ENCODE measurements at places on chromosomes 2 and 18.

DNA sequence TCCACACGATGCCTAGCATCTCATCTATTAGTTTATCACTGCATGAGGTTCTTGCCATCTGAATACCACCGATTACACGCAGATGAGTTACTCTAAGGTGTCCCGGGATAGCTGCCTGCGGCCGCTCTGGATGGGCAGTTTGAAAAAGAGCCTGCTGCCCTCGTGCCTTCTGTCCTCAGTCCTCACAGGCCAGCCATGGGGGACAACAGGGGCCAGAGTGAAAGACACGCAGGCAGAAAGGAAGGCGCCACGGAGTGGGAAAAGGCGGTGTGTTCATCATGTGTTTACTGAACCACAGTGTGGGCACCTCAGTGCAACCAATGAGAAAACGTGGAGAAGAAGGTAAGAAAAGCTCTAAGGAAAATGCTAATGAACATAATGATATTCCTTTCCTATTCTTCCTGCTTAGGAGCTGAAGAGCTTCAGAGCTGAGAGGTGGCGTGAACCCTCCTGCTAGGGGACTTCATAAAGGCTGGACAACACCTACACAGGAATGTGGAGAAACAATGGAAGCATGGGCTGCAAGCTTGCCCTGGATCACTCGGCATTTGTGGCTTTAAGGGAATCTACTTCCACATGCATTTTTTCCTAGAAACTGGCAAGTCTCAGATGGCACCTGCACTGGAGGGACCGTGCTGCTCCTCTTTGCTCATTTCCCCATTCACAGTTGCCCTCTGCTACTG is 50.9 kb downstream of the CABYR start:
- no peak for DNase-seq

- DNase-seq: no peak
Measured at GRCh38 chr2:675051-675450, 2.2 kb downstream of the TMEM18 start.

- no peak for DNase-seq
Measured at GRCh38 chr2:1910021-1910420, 165.7 kb upstream of the PXDN start.

- no peak for DNase-seq
Measured at GRCh38 chr18:59055345-59056032, 84.2 kb upstream of the SEC11C start.

DNA sequence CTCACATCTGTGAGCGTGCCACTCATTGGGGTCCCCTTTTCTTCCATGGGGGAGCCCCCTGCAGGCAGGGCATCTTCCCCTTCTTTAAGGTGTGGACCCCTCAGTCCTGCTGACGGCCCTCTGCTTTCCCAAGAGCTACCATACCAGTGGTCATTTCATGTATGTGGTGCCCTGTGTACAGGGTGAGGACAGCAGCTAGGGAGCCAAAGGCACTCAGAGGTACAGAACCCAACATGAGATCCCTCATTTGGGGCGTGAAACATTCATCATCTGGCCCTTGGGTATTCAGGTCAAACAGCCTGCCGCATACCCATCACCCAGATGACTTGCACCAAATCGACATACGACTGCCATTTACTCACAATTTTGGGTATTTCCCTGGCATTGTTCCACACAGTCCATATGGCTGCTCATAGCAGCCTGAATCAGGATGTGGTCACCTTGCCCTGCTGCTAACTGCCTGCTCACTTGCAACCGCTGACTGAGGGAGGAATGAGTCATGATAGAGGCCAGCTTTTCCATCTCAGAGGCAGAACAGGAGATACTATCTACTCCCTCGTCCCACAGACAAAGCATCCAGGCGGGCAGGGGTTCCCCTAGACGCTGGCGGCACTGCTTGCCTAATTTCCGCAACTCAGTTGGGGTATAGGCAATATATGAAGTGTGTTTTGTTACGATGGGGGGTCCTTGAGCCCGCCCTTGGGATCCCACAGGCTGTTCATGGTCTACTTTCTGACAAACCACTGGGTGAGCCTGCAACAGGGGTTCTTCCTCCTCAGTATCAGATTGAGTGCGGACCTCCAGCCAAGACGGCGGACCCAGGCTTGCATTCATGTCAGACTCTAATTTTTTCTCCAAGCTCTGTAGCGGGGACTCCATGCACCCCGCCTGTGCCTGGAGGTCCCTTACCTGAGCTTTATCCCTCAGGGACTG is 228.6 kb downstream of the SATB2 start:
- no peak for DNase-seq

GRCh38 chr2:222302178-222303018 is 3.6 kb upstream of the PAX3 start:
- no peak for DNase-seq

DNA sequence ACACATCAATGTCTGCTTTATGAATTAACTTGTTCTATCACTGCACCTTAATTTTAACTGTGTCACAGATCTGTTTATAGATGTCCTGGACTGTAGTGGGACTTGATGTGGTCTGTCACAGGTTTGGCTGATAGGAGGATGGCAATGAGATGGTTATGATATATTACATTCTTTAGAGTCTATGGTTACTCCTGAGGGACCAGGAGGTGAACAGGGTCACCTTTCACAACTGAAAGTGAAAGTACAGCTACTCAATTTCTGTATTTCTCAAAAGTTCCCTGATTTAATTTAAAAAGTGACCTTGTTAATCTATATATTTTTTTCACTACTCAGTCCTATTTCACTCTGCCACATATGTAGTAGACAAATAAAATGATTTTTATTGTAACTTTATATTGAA is 1284.1 kb upstream of the GYPC start:
- DNase-seq: no peak

GRCh38 chr2:168234407-168235085 is 12.8 kb downstream of the STK39 start:
- no peak for DNase-seq

DNA sequence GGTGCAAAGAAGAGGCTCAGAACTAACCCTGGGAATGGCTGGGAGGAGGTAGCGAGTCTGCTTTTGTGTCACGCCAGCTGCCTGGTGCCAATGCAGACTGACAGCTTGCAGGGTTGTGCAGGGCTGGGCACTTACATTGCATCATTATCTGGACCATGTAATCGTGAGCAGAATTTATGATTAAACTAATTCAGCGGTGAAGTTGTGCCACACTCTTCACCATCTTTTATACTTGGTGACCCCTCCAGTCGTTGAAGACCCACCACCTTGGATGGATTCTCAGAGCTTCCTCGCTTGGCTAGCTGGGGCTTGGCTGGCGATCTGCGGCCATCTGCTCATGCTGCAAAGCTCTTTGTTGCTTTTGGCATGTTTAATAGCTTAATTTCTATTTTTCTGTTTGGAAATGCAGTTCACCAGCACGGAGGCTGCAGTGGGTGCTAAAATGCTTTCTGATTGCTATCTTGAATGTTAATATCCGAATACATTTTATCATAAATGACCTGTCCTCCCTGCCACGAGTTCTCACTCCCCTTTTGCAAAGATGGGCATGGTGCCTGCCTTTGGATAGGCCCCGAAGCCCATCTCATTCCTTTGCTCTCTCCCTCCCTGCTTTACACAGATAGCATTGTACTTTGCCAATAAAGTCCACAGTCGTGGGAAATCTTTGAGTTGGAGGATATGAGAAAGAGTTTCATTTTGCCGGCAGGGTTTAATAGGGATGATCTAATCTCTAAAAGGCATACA is 188.2 kb downstream of the PRKCE start:
- DNase-seq: no peak

- no peak for DNase-seq
Measured at GRCh38 chr2:69250981-69251380, 136.0 kb downstream of the GFPT1 start.

DNA sequence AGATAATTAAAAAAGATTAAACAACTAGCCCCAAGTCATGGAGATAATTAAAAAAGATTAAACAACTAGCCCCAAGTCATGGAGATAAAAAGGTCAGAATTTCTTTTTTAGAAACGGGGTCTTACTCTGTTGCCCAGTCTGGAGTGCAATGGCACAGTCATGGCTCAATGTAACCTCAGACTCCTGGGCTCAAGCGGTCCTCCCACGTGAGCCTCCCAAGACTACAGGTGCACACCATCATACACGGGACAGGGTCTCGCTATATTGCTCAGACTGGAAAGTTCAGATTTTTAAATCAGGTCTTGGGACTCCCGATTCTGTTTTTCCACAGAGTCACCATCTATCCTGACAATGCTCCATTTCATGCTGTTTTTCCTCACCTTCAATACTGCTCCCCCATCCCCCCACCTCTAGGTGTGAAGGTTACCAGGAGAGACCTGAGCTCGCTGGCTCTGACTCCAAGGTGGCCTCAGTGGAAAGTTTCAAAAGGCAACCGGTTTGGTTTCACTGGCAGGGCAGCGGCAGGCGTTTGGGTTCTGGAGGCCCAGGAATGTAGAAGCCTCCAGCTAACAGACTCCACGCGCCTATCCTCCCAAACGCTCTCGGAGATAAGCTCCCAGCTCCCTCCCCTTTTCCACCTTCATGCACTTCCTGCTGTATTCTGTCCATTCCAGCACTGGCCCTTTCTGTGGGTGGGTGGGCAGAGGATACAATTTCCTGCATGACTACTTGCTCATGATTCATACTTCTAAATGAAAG is 2.9 kb upstream of the SEMA4C start:
- no peak for DNase-seq

DNA sequence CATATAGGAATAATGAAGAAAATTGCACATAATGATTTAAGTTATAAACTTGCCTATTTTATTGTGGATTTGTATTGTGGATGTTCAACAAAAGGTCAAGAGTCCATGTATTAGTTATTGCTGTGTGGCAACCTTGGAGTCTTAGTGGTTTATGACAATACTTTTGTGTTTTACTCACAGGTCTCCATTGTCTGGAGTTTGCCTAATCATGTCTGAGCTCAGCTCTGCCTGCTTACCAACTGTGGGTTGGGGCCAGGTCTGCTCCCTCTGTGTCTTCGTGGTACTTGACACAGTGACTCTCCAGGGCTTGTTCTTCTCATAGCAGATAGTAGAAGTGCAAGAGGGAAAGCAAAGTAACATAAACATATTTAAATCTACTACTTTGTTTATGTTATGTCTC is 382.5 kb downstream of the CBLN2 start:
- DNase-seq: no peak

DNA sequence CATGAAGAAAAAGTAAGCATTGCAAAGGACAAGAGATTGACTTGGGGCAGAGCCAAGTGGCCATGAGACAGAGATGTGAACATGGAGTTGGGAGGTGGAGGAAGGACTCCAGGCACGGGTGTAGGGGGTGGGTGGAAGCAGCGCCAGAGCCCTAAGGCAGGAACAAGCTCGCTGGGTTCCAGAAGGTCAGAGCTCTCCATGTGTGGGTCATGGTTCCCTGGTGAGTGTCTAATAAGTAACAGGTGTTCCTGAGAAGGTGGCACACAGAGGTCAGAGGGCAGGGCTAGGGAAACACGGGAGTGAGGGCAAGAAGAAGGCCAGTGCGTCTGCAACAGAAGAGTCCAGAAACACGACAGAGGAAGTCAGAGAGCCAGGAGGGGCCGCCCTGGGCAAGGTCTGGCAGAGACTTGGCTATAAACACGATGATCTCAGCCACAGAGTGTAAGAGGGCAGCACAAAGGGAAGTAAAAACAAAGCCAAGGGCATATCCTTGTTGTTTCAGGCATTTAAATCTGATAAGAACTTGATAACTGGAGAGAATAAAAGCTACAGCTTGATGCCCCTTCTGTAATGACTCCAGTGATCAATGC is 260.8 kb downstream of the TGIF1 start:
- peak; percentile 26 for DNase-seq

DNA sequence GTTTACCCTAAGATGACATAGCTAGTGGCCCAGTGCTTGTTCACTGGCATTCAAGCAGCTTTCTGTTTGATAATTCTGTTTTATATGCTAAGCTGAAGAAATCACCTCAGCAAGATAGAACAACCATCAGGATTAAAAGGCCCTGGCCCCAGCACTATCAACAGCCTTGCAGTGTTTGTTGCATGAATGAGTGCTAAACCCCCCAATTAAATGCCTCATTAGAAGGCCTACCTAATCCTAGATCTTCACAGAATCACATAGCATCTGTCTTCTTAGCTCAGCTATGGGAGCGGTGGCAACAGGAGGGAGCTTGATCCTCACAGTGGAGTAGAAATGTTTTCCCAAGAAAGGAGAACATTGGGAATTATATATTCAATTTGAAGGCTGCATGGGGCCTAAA is 194.1 kb upstream of the HNMT start:
- DNase-seq: no peak

- DNase-seq: no peak
Measured at GRCh38 chr2:207054521-207054920, 111.2 kb downstream of the KLF7 start.

GRCh38 chr2:67873916-67874315 is 188.9 kb downstream of the C1D start:
- DNase-seq: no peak

- DNase-seq: no peak
Measured at GRCh38 chr18:77071061-77071460, 61.5 kb downstream of the MBP start.

- no peak for DNase-seq
Measured at GRCh38 chr2:100043891-100044255, 98.5 kb downstream of the AFF3 start.

DNA sequence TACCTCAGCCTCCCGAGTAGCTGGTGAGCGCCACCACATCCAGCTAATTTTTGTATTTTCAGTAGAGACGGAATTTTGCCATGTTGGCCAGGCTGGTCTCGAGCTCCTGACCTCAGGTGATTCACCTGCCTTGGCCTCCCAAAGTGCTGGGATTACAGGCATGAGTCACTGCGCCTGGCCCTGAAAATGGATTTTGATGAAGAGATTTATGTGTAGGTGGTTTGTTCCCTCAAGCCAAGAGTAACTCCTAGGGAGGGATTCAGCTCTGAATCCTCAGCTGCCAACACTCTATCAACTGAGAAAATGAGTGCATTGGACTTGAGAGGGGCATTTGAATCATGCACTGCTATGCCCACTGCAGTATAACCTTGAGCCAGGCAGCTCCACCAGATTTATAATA is 17.5 kb upstream of the LIPG start:
- no peak for DNase-seq

DNA sequence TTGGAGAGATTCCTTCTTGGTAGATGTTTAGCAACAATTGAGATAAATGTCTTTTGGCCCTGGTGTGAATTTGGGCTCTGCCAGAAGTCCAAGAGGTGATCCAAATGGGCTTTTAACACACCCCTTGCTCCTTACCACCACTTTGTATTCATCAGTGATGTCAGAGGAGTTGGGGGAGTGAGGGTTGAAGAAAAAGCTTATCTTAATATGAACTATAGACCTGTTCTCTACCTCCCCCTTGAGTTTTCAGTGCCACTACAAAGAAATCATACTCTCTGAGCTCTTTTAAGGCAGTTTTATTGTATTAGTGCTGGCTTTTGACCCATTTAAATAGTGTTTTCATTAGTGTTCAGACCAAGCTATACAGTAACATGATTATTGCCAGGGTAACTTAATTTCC is 229.1 kb downstream of the PHLPP1 start:
- DNase-seq: no peak

Data from endothelial cell (in vitro differentiated cells).